Bronchial epithelial cell (primary cell): ENCODE measurements at places on chromosomes 13 and 19.

DNA sequence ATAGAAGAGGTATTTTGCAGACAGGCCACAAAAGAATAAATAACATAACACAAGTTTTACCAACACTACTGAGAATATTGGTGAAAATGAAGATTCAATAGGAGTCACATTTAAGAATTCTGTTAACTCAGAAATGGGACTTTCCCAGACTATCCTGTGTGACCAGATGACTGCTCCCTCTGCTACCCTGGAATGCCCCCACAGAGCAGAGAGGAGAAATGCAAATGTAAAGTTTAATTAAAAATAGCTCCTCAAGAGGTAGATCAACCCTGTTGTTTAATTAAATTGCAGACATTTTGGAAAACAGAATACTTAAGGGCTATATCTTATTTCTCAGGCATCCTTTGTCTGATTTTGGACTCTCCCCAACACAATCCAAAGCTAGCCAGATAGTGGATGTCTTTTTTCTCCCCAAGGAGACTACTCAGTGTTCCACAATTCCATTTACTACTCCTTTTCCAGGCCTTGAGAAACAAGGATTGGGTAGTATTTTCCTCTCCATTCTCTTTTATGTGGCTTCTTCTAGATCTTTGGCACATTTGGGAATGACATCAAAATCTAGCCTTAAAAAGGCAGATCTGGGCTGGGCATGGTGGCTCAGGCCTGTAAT lies 104.7 kb upstream of the TSC22D1 start:
- DNase-seq: no peak

DNA sequence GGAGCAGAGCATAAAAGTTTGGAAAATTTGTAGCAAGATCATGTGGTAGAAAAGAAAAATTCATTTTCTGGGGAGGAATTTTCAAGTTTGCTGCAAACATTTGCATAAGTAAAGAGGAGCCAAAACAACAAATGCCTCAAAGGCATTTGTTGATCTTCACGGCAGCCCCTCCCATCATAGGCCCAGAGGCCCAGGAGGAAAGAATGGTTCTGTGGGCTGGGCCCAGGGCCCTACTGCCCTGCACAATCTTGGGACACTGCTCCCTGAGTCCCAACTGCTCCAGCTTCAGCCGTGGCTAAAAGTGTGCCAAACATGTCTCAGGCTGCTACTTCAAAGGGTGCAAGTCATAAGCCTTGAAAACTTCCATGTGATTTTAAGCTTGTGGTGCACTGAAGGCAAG lies 11.3 kb downstream of the LGALS13 start:
- DNase-seq: no peak

DNA sequence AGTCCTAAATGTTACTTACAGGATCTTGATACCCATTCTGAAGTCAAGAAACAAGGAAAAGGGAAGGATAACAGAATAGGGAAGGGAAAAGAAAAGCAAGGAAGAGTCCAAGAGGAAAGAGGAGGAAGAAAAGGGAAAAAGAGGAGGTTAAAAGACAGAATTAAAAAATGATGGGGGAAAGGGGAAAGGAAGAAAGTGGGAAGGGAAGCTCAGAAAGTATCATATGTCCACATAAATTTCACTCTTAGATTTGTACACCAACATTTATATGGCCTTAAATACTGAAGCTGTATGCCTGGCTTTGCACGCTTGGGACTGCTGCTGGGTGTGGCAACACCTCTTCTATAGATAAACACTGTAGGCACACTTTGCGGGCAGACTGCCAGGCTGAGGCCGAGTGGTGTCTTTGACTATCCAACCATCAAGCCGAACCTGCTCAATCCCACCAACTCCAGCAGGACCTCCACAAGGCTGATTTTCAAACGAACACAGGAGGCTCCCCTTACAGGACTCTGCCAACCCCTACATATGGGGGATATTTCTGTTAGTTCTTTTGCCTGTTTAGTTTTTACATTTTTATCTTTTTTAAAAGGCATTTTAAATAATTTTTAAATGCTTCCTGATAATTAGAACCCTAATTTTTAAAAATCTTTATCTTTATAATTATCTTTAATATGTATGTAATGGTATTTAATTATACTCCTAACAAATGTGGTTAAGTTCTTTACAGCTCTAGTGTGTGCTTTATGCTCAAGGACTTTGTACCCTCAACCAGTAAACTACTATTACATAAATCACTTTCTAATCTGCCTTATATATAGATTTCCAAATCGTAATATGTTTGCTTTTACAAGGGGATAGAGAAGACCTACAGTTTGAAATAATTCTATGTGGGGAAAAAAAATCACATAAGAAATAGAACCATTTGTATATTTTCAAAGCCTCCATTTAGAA lies 154.2 kb downstream of the DIAPH3 start:
- peak; percentile 10 for DNase-seq

- no peak for DNase-seq
Observed at GRCh38 chr19:16016226-16017137, 59.8 kb upstream of the TPM4 start.

GRCh38 chr13:107642831-107643230 lies 572.5 kb downstream of the LIG4 start:
- no peak for DNase-seq

- peak; percentile 45 for DNase-seq
Observed at GRCh38 chr19:28482221-28482620, 730.7 kb downstream of the UQCRFS1 start.

DNA sequence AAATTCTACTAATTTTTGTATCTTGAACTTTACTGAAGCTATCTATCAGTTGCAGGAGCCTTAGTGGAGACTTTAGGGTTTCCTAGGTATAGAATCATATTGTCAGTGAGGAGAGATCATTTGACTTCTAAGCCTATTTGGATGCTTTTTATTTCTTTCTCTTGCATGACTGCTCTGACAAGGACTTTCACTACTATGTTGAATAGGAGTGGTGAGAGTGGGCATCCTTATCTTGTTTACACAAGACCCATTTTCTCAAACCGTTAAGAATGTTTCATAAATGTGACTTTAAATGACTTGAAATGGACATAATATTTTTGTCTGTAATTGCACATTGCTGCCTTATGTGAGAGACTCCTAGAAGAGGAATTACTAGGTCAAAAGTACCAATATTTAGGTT lies 17.9 kb upstream of the CSNK1A1L start:
- DNase-seq: no peak

DNA sequence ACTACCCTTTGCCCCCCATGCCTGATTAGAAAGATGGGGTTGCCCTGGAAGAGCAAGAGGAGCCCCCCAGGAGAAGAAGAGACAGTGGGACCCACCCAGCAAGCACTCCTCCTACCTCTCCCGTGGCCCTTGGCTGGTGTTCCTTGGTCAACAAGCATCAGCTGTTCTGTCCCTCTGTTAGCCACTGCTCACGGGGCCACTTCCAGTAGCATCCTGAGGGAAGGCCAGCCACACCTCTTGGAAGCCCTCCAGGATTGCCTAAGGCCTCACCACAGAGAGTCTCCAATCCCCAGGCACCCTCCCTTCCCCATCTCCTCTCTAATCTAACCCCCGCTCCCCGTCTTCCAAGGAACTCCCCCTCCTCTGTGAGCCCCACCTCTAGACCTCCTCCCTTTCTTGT lies 15.1 kb upstream of the DPP9 start:
- no peak for DNase-seq

GRCh38 chr19:57800696-57801095 lies 14.0 kb downstream of the ZNF552 start:
- no peak for DNase-seq

GRCh38 chr13:21542563-21542962 lies 61.4 kb downstream of the MICU2 start:
- no peak for DNase-seq

- no peak for DNase-seq
Observed at GRCh38 chr13:41988244-41988643, 27.3 kb upstream of the VWA8 start.

DNA sequence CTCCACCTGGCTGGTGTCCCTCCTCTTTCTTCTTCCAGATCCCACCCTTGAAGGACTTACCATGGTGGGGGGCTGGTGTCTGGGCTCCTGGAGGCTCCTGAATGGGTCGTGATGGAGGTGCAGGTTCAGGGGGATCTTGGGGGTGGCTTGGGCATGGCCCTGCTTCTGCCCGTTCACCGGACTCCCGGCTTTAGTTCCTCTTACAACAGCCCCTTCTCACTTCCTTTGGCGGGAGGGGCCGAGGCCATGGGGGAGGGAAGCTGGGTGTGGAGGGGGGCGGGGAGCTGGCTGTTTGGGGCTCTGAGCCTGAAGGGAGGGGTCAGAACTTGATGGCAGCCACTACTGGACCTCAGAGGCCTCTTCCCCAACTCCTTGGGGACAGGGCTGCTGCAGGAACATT lies at the start of gene MYO1F:
Gene MYO1F, minus strand, starts transcription at position 196 of the 400 bp plus-strand sequence. Its CDS starts 133 bp downstream, at position 63.
- DNase-seq: no peak

DNA sequence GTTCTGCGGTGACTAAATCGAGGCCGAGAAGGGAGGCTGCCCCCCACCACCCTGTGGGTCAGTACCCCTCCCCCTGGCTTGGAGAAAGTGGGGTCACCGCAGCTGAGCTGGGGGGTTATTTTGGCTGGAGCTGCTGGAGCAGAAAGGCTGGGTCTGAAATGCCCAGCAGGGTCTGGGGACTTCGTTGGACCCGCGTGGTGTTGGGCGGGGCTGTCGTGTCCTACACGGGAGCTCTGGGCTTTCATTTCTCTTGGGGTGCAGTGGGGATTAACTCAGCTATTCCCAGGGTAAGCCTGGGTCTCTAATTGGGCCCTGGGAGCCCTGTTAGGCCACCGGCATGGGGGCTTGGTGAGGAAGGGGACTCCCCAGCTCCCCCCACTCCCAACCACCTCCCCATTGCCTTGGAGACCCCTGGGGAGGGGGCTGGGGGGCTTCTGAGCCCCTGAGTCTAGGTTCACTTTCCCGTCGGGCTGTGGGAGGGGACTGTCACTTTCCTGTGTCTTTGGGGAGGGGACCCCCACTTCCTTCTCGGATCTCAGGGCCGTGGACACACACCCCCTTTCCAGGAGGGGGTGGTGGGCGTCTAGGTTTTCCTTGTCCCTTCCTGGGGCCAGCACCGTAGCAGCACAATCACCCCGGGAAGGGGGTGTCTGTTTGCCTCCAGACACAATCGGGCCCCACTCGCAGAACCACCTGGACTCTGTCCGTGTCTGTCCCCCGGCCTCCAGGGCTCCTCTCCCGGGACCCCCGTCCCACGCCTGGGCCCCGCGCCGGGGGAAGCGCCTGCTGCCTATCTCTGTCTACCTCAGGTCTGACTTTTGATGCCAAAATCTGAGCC lies 10.2 kb upstream of the WDR18 start:
- no peak for DNase-seq

DNA sequence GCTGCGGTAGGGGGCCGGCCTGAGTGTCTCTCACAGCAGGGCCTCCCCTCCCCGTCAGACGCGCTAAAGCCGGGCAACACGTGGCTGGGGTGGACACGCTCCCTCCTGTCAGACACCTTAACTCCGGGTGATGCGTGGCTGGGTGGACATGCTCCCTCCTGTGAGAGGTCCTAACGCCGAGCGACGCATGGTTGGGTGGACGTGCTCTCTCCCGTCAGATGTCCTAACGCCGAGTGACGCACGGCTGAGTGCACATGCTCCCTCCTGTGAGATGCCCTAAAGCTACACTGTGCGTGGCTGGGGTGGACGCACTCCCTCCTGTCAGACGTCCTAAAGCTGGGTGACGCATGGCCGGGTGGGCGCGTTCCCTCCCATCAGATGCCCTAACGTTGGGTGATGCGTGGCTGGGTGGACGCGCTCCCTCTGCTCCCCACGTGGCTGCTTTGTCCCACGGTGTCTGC lies 126.1 kb upstream of the MCF2L start:
- no peak for DNase-seq

- DNase-seq: no peak
Observed at GRCh38 chr13:29384466-29384865, 211.0 kb downstream of the SLC7A1 start.

DNA sequence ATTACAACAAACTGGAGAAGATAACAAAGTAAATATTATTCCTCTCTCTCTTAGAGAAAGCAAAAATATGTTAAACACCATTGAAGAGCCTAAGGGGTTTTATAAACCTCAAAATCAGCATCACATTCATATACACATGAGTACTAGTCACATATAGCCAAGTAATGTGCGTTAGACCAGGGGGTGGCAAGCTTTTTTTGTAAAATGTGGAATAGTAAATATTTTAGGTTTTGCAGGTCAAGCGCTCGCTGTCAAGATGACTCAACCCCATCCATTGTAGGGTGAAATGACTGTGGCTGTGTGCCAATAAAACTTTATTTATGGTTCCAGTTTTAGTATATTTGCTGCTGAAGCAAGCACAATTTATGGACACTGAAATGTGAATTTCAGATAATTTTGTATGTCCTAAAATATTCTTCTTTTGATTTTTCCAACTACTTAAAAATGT lies 21.7 kb downstream of the RFX2 start:
- DNase-seq: peak; percentile 37

DNA sequence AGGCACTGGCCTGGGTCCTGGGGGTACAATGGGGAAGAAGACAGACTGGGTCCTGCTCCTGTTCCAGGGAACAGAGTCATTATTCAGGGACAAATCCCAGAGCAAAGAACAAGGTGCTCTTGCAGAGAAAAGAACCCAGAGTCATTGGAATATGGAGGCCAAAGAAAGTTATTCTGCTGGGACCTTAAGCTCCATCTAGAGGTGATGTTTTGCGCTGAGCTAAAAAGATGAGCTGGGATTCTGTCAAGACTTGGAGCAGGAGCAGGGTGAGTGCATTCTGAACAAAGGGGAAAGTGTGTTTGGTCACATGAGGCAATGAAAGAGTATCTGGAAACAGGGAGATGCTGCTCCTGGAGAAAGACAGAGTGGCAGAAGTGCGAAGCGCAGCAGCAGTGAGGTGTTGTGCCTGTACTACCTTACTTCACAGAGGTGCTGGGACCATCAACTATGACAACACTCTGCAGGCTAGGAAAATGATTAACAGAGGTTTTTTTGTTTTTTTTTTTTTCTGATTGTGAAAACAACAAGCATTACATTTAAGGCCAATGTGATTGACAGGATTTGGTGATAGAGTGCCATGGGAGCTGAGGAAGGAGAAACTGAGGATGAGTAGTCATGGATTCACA lies 95.3 kb upstream of the TNFSF11 start:
- DNase-seq: peak; percentile 44

DNA sequence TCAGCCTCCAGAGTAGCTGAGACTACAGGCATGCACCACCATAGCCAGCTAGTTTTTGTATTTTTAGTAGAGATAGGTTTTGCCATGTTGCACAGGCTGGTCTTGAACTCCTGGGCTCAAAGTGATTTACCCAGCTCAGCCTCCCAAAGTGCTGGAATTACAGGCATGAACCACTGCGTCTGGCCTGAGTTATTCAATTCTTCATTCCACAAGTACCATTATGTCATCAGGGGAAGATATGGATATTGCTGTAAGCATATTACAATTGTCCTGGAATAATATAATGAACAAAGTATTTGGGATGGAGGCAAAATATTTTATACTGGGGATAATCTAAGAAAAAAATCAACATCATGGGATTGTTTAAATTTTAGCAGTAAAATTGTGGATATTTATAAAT lies 646.0 kb upstream of the SLITRK6 start:
- DNase-seq: no peak

- DNase-seq: peak; percentile 35
Observed at GRCh38 chr19:33472691-33473652, 48.6 kb downstream of the PEPD start.

- peak; percentile 14 for DNase-seq
Observed at GRCh38 chr13:93320942-93321341, 94.3 kb downstream of the GPC6 start.
